ENCODE measurements at places on chromosomes 1 and 21. TPM values are rescaled to one million over a fixed set of nuclear protein-coding genes. Genes with fewer than 3 reads are reported as not detected.
A peak's percentile ranks its signal among the peaks of the same experiment; 100 is the strongest.

GRCh38 chr1:186982116-186982515 lies 153.4 kb downstream of the PLA2G4A start:
- H3K36me3 ChIP-seq: no peaks in the 10 kb centered on the region
- no peak for DNase-seq
- no peak overlapping the region for H3K4me3 ChIP-seq
- peaks cover 36% of the 10 kb centered on the region for H3K4me1 ChIP-seq
- no peaks in the 10 kb centered on the region for H3K27me3 ChIP-seq
- no peak overlapping the region for H3K27ac ChIP-seq

DNA sequence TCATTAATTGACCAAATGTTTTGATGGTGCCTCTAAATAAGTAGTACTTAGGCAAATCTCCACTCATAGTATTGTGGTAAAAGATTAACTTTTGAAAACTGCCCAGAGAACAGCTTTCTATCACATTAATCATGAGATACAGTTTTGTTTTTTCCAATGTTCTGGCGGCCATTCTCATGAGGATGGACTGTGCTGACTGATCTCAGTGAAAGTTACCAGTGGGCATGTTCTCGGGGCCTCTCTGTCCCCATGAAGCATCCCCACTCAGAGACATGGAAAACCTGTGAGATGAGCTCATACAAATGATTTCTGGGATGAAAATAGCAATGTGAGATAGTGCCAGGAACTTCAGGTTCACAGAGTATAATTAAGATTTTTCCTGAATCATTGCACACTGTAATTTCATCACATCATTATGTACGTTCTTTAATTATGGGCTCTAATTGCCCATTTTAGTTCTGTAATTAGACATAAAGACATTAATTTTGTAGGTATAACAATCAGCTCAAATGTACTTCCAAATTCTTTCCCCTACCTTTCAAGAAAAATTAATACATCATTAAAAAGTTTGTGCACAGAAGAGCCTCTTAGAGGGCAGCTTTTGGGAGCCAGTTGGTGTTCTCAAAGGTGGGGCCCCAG lies 40.5 kb downstream of the DDR2 start:
- DNase-seq: no peak
- no peaks in the 10 kb centered on the region for H3K36me3 ChIP-seq
- peaks cover 61% of the 10 kb centered on the region for H3K4me1 ChIP-seq
- H3K4me3 ChIP-seq: no peak overlapping the region
- no peak overlapping the region for H3K27ac ChIP-seq

GRCh38 chr1:216670118-216670883 lies 52.9 kb downstream of the ESRRG start:
- H3K27me3 ChIP-seq: no peaks in the 10 kb centered on the region
- H3K4me3 ChIP-seq: no peak overlapping the region
- no peak for DNase-seq
- no peak overlapping the region for H3K27ac ChIP-seq
- H3K4me1 ChIP-seq: no peaks in the 10 kb centered on the region
- no peaks in the 10 kb centered on the region for H3K36me3 ChIP-seq

DNA sequence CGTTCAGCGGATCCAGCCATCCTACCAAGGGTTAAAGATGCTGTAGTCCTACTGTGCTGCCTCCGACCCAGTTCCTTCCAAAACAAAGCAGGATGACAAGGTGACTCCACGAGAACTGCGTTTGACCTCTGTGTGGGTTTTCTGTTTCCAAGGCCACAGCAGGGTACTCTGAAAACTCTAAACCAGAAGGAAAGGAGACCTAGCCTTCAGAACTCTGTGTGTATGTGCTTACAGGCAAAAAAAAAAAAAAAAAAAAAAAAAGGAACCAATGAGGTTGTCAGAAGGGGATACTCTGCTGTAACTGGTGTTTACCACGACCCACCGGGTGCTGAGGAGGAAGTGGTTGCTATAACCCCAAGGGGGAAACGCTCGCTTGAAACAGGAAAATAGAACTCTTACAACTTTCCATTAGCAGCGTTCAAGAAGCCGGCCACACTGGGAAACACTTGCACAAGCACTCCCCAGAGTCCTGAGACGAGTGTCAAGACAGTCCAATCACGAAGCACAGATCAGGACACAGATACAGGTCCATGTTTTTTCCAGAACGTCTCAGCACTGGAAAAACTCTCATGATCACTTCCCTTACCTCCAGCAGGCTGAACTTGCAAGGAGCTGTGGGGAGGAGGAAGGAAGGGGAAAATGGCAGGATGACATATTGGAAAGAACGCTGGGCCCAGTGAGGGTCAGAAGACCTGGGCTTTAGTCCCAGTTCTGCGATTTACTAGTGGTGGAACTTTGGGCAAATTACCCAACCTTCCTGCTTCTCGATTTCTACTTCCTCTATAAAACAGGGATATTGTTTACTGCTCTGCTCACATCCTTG lies 64.0 kb downstream of the ITPKB start:
- H3K4me1 ChIP-seq: peaks cover 15% of the 10 kb centered on the region
- H3K4me3 ChIP-seq: no peak overlapping the region
- H3K27me3 ChIP-seq: no peaks in the 10 kb centered on the region
- H3K27ac ChIP-seq: no peak overlapping the region
- DNase-seq: peak; percentile 80
- H3K36me3 ChIP-seq: no peaks in the 10 kb centered on the region

DNA sequence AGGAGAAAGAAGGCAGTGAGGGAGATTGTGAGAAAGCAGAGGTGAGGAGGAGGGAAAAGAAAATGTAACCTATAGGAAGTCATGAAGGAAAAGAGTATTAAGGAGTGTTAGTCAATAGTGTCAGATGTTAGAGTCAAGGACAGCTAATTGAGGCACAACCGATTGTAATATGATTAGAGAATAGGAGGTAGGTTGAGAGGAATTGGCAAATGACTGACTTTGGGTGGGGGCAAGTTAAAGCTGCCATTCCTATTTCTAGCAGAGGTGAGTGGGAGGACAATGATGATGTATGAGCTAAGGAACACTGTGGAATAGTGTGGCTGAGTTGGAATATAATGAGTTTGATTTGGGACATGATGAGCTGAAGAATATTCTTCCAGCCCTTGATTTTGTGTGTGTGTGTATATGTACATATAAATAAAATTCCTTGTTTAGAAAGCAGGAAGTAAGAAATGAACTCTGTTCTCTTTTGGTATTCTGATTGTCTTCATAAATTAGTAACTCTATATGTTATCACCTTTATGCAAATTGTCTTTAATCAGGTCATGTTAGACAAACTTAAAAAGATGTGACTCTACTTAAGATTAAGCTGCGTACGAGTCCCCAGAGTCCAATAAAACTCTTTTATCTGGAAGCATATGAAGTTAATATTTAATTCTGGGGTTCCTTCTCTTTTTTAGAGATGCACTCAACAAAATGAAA lies 98.4 kb downstream of the FNBP1L start:
- H3K4me3 ChIP-seq: no peak overlapping the region
- H3K27ac ChIP-seq: no peak overlapping the region
- H3K27me3 ChIP-seq: no peaks in the 10 kb centered on the region
- DNase-seq: no peak
- peaks cover 9% of the 10 kb centered on the region for H3K36me3 ChIP-seq

DNA sequence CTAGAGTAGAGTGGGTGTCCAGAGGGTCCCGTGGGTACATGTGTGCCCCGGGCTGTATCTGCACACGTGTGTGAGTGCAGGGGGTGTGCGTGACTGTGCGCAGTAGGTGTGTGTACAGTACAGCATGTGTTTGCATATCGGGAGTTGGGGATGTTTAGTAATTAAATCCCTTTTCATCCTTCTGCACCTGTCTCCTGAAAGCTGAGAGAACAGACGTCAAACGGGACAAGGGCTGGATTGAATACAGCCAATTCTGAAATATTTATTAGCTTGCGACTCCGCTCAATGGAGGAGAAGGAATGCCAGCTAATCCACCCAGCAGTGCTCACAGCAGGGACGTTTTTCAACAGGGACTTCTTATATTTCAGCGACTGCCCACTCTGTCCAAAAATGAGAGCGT lies 44.7 kb upstream of the CASZ1 start:
- DNase-seq: no peak
- H3K27ac ChIP-seq: no peak overlapping the region
- H3K27me3 ChIP-seq: peaks cover 4% of the 10 kb centered on the region
- no peaks in the 10 kb centered on the region for H3K36me3 ChIP-seq

GRCh38 chr1:101116006-101116405 lies 90.4 kb upstream of the DPH5 start:
- H3K4me3 ChIP-seq: no peak overlapping the region
- H3K4me1 ChIP-seq: peaks cover 12% of the 10 kb centered on the region
- no peak for DNase-seq
- H3K36me3 ChIP-seq: no peaks in the 10 kb centered on the region

CLDN19 gene
- not detected for total RNA-seq

EXTL2 gene
- 30.7 TPM for total RNA-seq

L1TD1 gene
- total RNA-seq: not detected

SPSB1 gene
- total RNA-seq: 50.9 TPM

SLC2A5 gene
- not detected for total RNA-seq

PDXK gene
- total RNA-seq: 60.2 TPM
